ENCODE measurements at places on chromosomes 7 and 10.

DNA sequence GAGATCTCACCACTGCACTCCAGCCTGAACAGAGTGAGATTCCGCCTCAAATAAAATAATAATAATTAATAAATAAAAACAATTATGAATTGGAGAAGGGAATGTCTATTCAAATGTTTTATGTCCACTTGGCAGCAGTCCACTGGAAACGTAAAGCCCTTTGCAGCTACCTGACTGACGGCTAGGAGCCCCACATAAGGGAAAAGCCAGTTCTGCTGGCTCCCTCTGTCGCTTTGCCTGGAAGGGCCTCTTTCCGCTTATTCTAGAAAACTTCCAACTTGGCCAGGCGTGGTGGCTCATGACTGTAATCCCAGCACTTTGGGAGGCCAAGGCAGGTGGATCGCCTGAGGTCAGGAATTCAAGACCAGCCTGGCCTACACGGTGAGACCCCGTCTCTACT is 6.1 kb upstream of the TNS3 start:
- DNase-seq = no peak

GRCh38 chr7:156578578-156578940 is 62.0 kb upstream of the RNF32 start:
- DNase-seq = no peak

GRCh38 chr7:129612112-129613015 is 844 bp downstream of the NRF1 start:
- DNase-seq = peak; percentile 24

- DNase-seq = no peak
Observed at GRCh38 chr7:11612737-11613136, 219.3 kb downstream of the THSD7A start.

GRCh38 chr10:31896968-31897384 is 31.7 kb downstream of the ARHGAP12 start:
- DNase-seq = no peak

DNA sequence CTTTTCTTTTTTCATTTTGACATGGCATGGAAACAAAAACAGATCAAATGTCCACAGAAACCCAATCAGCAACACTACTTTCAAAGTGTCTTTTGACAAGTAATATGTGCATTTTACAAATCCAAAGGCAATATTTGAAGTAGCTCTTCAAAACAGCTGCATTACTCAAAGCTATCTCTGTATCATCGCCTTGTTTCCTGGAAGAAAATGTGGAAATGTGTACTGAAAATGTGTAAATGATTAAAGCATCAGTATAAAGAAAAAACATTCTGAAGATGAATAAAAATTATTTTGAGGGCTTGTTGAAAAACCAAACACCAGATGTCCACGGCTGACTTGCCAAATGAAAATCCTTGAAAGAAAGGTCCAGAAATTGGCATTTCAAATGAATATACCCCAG is 16.5 kb upstream of the ITGB8 start:
- DNase-seq = no peak

DNA sequence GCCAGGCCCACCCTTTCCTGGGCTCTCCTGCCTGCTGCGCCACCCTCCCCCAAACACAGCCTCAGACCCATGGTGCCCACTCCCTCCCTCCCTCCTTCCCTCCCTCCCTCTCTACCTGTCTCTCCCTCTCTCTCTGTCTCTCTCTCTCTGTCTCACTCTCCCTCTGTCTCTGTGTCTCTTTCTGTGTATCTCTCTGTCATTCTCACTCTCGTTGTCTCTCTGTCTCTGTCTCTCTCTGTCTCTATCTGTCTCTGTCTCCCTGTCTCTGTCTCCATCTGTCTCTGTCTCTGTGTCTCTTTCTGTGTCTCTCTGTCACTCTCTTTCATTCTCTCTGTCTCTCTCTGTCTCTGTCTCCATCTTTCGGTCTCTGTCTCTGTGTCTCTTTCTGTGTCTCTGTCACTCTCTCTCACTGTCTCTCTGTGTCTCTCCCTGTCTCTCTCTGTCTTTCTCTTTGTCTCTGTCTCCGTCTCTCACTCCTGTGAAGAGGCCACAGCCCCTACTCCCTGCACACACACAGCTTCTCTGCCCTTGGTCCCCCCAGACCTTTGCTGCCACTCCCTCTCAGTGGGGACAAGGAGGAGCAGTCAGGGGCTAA is 51.5 kb downstream of the CALML3 start:
- no peak for DNase-seq

GRCh38 chr10:77702166-77702565 is 64.6 kb upstream of the KCNMA1 start:
- no peak for DNase-seq

DNA sequence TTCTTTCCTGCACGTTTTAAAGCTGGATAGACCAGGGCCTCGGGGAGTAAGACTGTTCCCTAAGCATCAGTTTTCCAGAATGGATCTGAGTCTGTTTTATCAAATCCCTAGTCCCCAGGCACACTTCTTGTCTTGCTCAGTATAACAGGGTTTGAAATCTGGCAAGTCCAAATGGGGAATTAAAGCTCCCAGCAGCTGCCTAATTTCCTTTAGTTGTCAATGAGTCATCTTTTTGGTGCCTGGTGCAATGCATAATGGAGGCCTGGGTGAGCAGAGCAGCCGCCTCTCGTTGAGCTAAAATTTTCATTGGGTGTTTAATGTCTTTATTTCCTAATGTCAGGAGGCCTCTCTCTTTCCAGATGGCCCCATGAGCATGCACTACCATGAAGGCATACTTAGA is 87.9 kb downstream of the STRA8 start:
- no peak for DNase-seq

DNA sequence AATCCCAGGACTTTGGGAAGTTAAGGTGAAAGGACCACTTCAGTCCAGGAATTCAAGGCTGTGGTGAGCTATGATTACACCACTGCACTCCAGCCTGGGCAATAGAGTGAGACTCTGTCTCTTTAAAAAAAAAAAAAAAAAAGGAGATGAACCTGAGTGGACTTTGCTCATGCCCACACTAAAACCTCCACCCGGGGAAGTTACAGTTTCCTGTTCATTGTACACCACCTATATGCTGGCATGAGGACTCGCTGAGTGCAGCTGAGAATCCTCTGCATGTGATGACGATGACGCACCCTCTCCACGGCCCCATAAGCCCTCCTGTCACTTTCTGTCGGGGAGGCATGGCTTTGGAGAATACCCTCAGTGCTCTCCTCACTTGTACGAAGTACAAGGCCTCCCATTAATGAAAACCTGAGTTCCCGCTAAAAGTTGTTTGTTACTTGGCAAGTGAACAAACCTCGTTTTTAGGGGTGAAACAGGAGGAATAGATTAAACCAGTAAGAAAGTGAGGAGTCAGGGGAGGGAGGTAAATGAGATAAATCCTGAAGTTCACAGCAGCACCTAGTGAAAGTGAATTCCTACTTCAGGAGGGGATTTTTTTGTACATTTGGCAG is 15.9 kb downstream of the TMEM176B start:
- no peak for DNase-seq

- DNase-seq = no peak
Observed at GRCh38 chr10:128324058-128324827, 198.0 kb upstream of the MKI67 start.

GRCh38 chr7:148838905-148839304 is 45.2 kb downstream of the EZH2 start:
- DNase-seq = no peak

GRCh38 chr7:25842201-25842733 is 309.7 kb upstream of the NFE2L3 start:
- no peak for DNase-seq

- DNase-seq = no peak
Observed at GRCh38 chr10:116664631-116665030, 43.9 kb downstream of the PNLIPRP2 start.

DNA sequence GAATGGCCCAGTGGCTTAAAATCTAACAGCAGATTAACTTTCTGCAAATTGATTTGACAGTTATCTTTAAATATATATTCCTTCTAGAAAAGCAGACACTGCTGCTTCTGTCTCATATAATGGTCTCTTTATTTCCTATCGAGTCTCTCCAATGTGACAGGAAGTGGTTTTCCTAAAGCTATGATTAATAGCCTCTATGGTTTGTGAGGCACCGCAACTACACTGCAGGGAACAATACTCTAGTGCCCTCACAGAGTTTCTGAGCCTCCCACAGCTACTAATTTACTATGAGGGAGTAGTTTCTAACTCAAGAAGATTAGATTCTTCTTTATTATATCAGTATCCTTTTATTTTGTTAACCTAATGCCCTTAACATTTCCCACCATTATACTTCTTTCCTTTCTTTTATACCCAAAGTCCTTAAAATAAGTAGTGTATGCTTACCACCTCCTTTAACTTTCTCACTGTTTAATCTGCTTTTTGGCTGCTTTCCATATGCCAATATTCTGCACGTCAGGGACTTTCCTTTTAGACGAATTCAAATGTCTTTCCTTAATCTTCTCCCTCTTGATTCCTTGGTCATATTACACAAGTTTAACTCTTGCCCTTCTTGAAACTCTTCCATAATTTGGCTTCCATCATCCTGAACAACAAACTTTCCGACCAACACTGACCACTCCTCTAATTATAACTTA is 23.8 kb upstream of the AHR start:
- no peak for DNase-seq

GRCh38 chr10:5888351-5888750 is 1.3 kb downstream of the ANKRD16 start:
- no peak for DNase-seq

DNA sequence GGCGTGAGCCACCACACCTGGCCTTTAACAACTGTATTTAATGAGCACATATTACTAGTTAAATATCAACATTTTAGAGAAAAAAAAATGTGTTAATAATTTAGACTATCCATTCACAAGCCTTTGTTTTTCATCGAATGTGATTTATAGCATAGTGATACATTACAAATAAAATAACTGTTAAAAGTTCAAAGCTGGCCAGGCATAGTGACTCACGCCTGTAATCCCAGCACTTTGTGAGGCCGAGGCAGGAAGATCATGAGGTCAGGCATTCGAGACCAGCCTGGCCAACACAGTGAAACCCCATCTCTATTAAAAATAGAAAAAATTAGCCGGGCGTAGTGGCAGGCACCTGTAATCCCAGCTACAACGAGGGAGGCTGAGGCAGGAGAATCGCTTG is 72.7 kb downstream of the HACD1 start:
- no peak for DNase-seq

GRCh38 chr10:102112210-102112817 is 7.9 kb downstream of the LDB1 start:
- DNase-seq = no peak

DNA sequence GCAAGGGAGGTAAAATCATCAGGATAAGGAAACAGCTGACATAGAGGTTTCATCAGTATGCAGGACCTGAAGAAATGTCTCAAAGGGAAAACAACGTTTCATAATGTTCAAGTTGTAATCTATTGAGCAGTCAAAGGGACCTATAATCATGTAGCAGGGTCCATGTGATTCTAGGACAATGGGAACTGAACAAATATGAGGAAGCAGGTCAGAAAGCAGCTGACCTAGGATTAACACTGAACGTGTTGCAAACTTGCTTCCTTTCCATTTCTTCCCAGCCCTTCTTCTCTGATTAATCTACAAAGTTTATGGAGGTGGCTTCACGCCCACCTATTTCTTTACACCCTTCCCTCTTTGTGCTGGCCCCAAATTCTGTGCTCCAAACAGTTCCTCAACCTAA is 256.9 kb upstream of the AKR1E2 start:
- no peak for DNase-seq

GRCh38 chr7:50690541-50691011 is 92.1 kb downstream of the GRB10 start:
- DNase-seq = no peak

DNA sequence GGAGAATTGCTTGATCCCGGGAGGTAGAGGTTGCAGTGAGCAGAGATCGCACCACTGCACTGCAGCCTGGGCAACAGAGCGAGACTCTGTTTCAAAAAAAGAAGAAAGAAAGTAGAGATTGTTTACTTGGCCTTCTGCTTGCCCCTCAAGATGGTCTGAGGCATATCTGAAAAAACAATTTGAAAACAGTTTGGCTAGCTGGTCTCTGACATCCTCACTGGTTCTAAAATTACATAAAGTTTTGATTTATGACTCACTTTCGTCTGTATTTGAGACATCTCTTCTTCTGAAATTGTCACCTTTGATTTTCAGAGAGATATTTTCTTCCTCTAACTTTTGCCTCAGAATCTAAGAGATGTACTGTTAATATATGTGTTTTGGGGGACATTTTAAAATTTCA is 49.6 kb upstream of the HELLS start:
- DNase-seq = no peak

DNA sequence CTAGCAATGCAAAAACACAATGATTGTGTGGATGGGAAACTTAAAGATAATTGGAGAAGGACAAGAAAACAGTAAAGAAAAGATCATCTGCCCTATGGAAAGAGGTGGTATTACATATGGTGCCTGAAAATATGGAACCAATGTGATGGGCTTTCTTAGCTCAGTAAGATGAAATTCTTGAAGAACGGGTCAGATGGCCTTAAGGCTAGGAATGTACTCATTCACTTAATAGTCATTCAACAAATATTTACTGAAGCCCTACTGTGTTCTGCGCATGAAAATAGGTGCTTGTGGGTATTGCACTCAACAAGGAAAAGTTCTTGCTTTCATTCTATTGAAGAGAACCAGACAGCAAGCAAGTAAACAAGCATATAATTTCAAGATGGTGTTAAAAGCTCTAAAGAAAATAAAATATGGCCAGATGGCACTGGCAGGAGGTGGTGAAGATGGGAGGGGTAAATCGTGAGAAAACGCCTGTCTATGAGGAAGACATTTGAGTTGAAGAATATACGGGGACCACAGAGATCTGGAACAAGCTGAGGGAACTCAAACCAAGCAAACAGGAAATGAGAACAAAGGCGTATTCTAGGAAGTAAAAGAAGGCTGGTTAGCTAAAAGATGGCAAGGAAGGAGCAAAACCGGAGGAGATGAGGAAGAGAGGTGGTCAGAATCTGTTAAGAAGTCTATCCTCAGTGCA is 179.7 kb downstream of the ANK3 start:
- DNase-seq = peak; percentile 17

DNA sequence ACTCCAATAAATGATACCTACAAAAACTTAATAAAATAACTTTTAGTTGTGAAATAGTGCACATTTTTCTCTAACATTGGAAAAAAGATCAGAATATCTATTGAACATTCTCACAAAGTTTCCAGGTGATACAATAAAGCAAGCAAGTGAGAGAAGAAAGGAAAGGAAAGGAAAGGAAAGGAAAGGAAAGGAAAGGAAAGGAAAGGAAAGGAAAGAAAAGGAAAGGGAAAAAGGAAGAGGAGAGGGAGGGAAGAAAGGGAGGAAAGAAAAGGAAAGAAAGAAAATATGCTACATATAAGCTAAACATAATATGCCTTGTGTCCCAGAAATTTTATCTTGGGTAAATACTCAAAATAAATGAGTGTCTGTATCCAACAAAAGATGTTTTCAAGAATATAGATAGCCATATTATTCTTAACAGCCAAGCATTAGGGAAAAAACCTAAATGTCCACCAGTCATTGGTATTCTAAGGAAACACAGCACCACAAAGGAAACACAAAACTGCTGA is 510.2 kb upstream of the ZWINT start:
- DNase-seq = no peak

- DNase-seq = no peak
Observed at GRCh38 chr7:68676813-68677535, 921.3 kb upstream of the AUTS2 start.

GRCh38 chr10:126732308-126732707 is 61.8 kb upstream of the C10orf90 start:
- DNase-seq = no peak

All from NCI-H2171 (cell line).